ENCODE measurements at places on chromosomes 4 and X. TPM values are rescaled to one million over a fixed set of nuclear protein-coding genes. Genes with fewer than 3 reads are reported as not detected.

DNA sequence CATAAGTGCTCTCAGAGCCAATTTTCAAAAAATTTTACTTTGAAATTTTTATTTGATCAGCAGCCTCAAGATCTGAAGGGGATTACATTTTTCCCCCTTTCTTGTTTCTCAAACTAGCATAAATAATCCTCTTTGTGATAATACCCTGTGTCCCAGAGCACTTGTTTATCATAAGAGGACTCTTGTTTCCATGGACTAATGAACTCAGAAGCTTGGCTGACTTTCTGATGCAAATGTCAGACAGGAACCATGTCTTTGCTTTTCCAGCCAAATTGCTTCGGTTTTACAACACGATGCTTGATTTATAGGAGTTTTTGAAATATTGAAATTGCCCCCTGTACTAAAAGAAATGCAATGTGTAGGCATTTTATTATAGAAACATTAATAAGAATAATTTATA lies 859.3 kb upstream of the LCORL start:
- H3K4me3 ChIP-seq = no peak overlapping the region
- no peak overlapping the region for H3K27ac ChIP-seq
- H3K4me1 ChIP-seq = no peaks in the 10 kb centered on the region
- no peaks in the 10 kb centered on the region for H3K27me3 ChIP-seq
- no peaks in the 10 kb centered on the region for H3K36me3 ChIP-seq

DNA sequence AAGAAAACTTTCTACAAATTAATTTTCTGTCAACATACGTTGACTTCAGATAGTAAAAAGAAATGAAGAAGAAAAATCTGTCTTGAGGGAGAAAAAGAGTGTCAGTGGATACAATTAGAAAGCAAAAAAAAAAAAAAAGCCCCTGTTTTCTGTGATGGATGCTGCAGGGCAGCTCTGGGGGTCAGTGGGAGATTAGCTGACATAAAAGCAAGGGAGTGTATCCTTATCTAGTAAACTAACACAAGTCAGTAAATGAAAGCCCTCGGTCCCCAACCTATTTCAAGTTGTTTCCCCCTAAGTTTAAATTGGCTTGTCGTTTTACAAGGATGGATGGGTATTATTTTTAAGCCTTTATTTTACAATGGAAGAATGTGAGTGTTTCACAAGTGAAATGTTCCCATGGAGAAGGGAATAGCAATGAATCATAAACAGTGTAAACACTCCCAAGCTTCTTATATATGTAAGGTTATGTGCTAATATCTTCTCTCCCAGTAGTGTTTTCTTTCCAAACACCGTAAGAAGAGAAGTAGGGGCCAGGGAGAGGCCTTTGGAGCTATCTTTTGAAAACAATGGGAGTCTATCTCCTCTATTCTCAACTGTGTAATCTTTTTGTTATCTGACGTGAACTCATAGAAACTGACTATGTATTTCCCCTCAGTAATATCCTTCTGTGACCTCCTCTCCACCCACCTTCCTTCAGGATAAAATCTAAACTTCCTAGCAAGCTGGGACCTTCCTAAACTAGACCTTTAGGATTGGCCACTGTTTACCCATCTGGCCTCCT lies 347.7 kb downstream of the FBXO8 start:
- H3K4me3 ChIP-seq = no peak overlapping the region
- DNase-seq = no peak
- no peaks in the 10 kb centered on the region for H3K36me3 ChIP-seq

DNA sequence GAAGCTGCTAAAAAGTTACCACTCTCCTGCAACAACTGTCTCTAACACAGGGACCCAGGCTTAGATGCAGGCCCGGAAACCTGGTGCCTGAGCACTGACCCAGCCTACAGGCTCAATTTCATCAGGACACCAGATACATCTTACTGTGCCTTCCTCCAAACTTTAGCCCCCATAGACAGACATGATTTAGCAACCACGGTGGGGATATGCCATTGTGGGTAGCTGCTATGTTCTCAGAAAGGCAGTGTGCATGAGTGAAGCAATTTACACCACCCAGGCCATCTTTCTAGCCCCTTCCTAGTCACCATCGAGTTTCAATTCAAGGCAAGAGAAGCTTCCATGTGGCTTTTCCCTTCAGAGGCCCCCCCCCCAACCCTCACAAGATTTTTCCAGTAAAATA lies 2.7 kb downstream of the HS3ST1 start:
- peaks cover 11% of the 10 kb centered on the region for H3K36me3 ChIP-seq
- peaks cover 18% of the 10 kb centered on the region for H3K4me1 ChIP-seq

GRCh38 chrX:77060572-77060971 lies 386.6 kb upstream of the FGF16 start:
- H3K36me3 ChIP-seq = no peaks in the 10 kb centered on the region
- H3K27ac ChIP-seq = no peak overlapping the region
- H3K4me3 ChIP-seq = no peak overlapping the region
- H3K4me1 ChIP-seq = no peaks in the 10 kb centered on the region
- no peak for DNase-seq
- no peaks in the 10 kb centered on the region for H3K27me3 ChIP-seq

DNA sequence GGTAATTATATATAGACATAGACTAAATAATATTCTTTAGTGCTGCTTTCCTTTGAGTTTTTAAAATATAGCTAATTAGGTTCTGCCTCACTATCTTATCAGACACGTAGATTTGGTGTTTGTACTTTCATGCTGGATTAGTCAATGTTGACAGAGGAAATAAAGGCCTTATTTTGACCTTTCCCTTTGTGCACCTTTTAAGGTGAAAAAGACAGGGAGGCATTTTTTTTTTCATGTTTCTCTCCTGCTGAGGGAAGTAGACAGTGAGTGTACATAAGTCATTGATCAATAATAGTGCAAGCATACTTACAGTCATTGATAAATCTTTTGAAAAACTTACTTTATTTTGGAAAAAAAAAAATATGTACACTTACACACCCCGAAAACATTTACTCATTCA lies 467.8 kb downstream of the GRXCR1 start:
- no peak overlapping the region for H3K27ac ChIP-seq
- no peak for DNase-seq
- no peaks in the 10 kb centered on the region for H3K36me3 ChIP-seq
- peaks cover 3% of the 10 kb centered on the region for H3K4me1 ChIP-seq
- H3K27me3 ChIP-seq = no peaks in the 10 kb centered on the region

ARAF gene
- total RNA-seq = 31.1 TPM

NPNT gene
- 0.48 TPM for total RNA-seq

DNA sequence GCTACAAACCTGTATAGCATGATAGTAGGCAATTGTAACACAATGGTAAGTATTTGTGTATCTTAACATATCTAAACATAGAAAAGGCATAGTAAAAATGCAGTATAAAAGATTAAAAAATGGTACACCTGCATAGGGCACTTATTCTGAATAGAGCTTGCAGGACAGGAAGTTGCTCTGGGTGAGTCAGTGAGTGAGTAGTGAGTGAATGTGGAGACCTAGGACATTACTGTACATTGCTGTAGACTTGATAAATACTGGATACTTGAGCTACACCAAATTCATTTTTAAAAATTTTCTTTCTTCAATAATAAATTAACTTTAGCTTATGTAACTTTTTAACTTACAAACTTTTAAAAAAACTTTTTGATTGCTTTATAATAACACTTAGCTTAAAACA lies 68.2 kb upstream of the MAML3 start:
- H3K27me3 ChIP-seq = no peaks in the 10 kb centered on the region
- DNase-seq = no peak
- H3K4me3 ChIP-seq = no peak overlapping the region

GRCh38 chr4:76607846-76608245 lies 172.8 kb downstream of the SHROOM3 start:
- no peaks in the 10 kb centered on the region for H3K27me3 ChIP-seq
- H3K4me1 ChIP-seq = no peaks in the 10 kb centered on the region
- no peaks in the 10 kb centered on the region for H3K36me3 ChIP-seq
- H3K27ac ChIP-seq = no peak overlapping the region

LUZP4 gene
- total RNA-seq = not detected

DNA sequence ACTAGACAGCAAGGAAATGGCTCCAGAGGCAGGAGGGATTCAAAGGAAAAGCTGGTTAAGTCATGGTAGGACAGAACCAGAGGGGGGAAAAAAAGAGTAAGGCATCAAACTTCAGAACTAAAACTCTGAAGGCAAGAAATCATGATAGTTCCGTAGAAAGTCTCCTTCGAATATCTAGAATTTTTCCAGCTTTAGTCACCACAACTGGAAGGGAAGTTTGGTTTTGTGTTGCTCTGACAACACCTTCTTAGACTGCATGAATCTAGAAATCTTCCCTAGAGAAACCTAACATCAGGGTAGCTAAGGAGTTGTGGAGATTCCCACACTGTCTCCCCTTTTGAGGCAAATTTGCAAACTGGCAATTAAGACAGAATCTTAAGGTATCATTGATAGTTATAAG lies 33.7 kb downstream of the AMMECR1 start:
- 0 out of 2 replicates have a peak, but pooled peaks cover 15% of the 10 kb centered on the region for H3K36me3 ChIP-seq
- H3K27ac ChIP-seq = peak overlapping the region; percentile 29
- no peak overlapping the region for H3K4me3 ChIP-seq

DNA sequence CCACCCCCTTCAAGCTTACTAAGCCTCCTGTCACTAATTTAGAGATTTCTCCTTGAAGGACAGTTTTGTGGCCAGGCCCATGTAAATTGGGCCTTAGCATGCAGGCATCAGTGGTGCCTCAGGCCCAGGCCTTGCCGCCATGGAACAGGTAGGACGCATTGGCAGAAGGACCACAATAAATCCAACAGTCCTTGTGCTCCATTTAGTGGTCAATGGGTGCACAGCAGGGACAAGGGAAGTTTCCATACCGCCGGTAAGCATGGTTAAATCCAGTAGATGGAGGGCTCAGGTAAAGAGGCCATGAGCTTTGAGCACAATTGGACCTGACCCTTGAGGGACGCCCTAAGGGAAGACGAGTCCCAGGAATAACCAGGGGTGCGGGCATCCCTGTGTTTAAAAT lies 97.3 kb downstream of the UGT2B28 start:
- H3K36me3 ChIP-seq = no peaks in the 10 kb centered on the region
- H3K27ac ChIP-seq = no peak overlapping the region
- no peaks in the 10 kb centered on the region for H3K27me3 ChIP-seq
- no peak for DNase-seq
- no peaks in the 10 kb centered on the region for H3K4me1 ChIP-seq
